ENCODE measurements at places on chromosomes 16 and 17.

DNA sequence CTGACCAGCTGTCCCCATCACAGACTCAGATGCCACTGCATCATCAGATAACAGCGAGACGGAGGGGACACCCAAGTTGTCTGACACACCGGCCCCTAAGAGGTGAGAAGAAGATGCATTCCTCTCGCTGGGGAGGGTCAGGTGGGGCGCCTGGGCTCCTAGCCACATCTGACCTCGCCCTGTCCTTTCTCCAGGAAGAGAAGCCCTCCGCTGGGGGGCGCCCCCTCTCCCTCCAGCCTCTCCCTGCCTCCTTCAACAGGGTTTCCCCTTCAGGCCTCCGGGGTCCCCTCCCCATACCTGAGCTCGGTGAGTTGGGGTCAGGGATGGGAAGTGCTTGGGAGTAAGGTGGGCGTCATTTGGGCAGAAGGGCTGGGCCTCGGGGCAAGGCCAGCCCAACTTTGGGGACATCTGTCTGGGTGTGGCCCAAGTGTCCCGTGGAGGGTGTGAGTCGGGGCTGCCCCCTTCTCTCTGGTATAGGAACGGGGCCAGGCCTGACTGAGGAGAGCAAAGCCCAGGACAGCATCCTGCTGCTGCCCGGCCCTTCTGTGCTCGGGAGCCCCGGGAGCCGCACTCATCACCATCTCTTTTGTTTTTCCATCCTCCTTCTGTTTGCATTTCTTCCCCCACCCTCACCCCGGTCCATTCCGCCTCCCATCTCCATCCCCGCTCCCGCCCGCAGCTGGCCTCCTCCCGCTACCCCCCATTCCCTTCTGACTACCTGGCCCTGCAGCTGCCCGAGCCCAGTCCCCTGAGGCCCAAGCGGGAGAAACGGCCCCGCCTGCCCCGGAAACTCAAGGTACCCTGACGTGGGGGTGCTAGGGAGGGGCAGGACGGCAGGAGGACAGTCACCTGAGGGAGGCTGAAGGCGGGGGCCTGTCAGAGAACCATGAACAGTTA is 4.9 kb downstream of the INO80E start:
- no peak for ATAC-seq

DNA sequence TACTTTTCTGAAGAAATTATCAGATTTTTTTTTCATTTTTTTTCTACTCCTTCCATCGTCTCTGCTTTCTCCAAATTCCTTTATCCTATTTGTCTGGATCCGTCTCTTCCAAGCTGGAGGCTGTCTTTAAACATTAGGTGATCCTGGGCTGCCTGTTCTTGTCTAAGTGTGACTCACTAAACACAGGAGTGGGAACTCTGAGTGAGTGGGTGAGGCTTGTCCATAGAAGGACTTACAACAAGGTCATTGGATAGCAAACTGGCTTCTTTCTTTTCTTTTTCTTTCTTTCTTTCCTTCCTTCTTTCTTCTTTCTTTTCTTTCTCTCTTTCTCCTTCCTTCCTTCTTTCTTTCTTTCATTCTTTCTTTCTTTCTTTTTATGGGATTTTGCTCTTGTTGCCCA is 18.2 kb downstream of the ALOX15 start:
- no peak for ATAC-seq

DNA sequence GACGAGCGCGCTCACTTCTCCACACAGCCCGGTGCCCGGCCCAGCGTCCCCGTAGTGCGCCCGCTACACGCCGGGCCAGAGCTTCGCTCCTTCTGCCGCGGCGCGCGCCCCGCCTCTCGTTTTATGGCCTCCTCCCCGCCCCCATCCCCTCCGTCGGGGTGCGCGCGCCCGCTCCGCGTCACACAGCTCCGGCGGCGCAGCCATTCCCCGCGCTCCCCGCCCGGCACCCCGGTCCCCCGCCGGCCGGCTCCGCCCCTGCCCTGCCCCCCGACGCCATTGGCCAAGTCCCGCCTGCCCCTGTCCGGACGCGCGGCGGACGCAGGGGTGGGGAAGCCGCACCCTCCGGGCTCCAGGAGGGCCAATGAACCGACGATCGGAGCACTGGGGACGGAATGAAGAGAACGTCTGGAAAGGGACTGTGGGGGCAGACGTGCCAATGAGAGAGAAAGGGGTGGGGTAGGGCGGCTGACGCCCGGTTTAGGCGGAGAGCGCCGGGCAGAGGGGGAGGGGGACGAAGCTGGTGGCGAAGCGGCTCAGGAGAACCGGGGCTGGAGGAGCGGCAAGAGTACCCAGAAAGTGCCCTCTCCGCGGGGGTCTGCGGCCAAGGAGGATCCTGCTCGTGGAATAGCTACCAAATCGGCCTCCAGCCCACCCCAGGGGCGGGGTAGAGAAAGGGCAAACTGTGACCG is at the start of gene TOB1:
TSS of gene TOB1 (minus strand) at position 94 of the 689 bp plus-strand sequence. CDS start 2,337 bp downstream, outside the sequence.
- peak; percentile 86 for ATAC-seq

GRCh38 chr17:78723957-78724356 is 58.1 kb downstream of the CYTH1 start:
- ATAC-seq = no peak

DNA sequence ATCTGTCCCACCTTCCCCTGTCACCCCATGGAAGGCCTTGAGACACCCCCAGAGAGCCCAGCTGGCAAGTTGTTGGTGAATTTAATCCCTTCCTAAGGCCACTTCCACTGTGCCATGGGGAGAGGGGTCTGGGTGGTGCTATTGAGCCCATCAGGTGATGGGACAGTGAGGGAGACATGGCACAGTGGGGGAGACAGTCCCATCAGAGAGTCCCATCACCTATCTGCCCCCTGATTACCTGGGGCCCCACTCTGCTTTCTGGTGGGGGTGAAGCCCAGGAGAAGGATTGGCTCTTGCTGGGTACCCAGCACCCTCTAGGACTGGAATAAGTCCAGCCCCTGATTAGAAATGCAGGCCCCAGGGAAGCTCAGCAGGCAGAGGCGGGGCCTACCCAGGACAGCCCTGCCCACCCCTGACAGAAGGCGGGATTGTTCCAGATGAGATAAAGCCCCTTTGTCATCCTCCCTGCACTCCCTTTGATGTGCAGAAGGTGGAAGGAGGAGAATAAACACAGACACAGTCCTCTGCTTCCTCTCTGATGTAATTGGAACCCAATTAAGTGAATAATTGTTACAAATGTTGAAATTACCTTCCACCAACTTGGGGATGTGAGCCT is 18.9 kb downstream of the TMEM132E start:
- ATAC-seq = no peak

GRCh38 chr17:17516941-17517720 is 20.9 kb upstream of the RASD1 start:
- ATAC-seq = no peak

DNA sequence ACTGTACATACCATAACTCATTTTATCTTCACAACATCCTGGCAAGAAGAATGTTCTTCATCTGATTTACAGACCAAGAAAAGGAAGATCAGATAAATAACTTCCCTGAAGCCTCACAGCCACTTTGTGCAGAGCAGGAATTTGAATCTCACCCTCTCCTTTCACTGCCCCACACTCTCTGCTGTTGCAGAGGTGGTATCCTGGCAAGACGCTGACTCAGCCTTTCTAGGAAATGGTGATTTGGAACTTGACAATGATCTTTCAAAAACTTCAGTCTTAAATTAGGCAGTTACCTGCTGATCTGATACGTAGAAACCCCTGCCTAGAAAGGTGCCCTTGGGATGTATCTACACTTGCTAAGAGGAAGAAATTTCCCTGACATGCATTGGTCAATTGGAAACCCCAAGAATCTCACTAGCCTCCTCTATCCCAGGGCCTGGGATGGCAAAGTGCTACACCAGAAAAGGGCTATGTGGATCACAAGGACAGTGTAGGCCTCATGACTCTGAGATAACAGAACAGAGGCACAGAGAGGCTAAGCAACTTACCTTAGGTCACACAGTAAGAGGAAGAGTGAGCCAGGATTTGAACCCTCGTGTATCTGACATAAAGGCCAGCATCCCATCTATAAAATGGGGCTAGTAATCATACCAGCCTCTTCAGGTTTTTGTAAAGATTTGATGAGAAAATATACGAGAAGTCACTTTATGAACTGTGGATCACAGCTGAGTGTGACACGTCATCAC is 17.9 kb downstream of the FBXO39 start:
- no peak for ATAC-seq
